Epithelial cell of proximal tubule (primary cell): ENCODE measurements at places on chromosomes 5 and 9.

- no peak for DNase-seq
These were observed 66.1 kb downstream of the PTPDC1 start for GRCh38 chr9:94150279-94150828.

GRCh38 chr5:90640484-90641059, 82.0 kb downstream of the ADGRV1 start:
- DNase-seq = no peak

- DNase-seq = no peak
These were observed 34.3 kb downstream of the TRIM32 start for GRCh38 chr9:116721411-116721810.

DNA sequence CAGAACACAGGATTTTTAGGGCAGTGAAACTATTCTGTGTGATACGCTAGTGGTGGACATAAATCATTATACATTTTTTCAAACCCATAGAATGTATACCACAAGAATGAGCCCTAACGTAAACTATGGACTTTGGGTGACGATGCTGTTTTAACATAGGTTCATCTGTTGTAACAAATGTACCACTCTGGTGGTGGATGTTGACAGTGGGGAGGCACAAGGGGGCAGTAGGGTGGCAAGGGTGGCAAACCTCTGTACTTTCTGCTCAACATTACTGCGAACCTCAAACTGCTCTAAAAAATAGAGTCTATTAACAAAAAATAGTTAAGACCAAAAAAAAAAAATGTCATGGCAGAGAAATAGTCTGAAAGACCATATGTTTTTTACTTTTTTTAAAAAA, 9.1 kb upstream of the MVB12B start:
- DNase-seq = no peak

GRCh38 chr5:126651013-126651577, 50.3 kb downstream of the PHAX start:
- no peak for DNase-seq

GRCh38 chr5:40384782-40385390, 294.8 kb upstream of the PTGER4 start:
- no peak for DNase-seq

GRCh38 chr5:175728885-175729828, 71.3 kb downstream of the HRH2 start:
- DNase-seq = no peak

DNA sequence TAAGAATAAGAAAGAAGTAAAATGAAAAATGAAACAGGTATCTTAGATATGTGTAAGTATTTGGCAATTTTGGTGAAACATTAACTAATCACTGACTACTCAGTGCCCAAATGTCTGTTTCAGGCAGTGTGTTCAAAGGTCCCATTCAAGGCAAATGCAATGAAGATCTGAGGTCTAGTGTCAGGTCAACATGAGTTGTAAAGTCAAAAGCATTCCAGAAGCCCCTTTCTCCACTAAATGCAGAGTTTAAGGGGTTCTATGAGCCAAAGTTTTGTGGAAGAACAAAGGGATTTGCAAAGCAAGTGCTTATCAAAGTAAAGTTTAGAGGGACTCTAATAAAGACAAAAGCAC, 71.0 kb upstream of the GPBP1 start:
- peak; percentile 29 for DNase-seq

DNA sequence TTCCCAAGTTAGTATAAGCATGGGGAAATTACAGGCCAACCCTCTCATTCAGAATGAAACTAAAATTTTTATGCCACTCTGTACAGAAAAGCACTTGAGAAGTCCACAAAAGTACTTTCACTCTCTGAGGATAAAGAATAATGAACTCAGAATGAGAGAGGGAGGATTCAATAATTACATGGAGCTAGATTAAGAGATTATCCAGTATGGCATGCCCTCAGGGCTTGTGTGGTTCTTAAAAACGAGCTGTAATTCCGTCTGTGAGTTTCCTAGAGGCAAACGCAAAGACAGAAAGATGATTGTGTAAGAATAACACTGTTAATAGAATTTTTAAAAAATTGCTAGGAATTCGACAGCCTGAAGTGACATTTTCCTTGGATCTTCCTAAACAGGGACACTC, 126.8 kb upstream of the PTCH1 start:
- DNase-seq = no peak

- peak; percentile 16 for DNase-seq
These were observed 150.1 kb downstream of the OSTF1 start for GRCh38 chr9:75238311-75238976.

GRCh38 chr5:151495320-151495719, 47.9 kb downstream of the SLC36A1 start:
- no peak for DNase-seq

DNA sequence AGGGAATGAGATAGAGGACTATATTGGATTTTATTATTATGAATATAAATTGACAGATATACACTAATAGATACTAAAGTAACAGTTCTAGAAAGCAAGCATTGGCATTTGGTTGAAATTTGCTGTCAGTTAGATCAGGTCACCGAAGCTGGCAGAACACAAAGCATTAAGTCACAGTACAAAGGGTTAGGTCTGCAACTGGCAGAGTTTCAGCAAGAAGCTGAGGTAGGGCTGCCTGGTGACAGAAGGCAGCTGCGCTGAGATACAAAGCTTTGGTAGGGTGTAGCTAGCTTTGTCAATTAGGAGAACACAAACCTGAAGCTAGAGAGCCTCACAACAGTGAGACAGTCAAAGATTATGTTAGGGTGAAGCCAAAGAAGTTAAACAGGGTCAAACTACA, 6.3 kb upstream of the CSNK1G3 start:
- no peak for DNase-seq

- no peak for DNase-seq
These were observed 242.9 kb upstream of the TRPM3 start for GRCh38 chr9:71364186-71364955.

DNA sequence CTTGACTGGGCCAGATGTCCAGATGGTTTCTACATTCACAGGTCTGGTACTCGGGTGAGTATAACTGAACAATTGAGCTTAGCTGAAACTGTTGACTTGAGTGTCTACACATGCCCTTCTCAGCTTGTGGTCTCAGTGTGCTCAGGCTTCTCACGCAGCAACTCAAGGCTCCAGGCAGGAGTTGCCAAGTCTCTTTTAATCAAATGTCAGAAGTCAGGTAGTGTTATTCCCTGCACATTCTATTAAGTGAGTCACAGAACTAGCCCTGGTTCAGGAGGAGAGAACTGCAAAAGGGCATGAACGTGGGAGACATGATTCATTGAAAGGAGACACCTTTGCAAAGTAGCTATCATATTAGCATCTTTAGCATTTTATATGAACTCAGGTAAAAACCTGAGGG, 199.3 kb upstream of the ACTBL2 start:
- peak; percentile 48 for DNase-seq

GRCh38 chr5:169048181-169049125, 252.5 kb downstream of the SLIT3 start:
- no peak for DNase-seq

GRCh38 chr5:56457887-56458812, 225.0 kb upstream of the ANKRD55 start:
- no peak for DNase-seq

- DNase-seq = peak; percentile 20
These were observed 313.5 kb downstream of the PRDM9 start for GRCh38 chr5:23820765-23821471.

GRCh38 chr9:128683340-128684064, 5.5 kb upstream of the SET start:
- DNase-seq = peak; percentile 80

DNA sequence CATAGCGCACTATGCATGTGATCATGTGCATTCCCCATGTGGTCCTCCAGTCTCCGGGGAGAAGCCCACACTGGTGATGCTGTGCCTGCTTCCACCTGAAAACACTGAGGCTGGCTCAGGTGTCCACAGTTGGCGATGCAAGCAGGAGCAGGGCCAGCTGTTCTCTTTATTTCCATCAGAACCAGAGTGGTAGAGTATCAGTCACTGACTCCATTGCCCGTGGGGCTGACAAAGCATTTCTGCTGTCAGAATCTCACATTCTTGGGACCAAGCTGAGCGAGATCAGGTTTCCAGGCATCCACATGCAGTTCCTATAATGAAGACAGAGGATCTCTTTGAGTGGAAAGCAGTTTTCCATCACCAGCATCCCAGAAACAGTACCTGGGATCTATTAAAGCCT, 52.5 kb downstream of the GADD45G start:
- DNase-seq = no peak

DNA sequence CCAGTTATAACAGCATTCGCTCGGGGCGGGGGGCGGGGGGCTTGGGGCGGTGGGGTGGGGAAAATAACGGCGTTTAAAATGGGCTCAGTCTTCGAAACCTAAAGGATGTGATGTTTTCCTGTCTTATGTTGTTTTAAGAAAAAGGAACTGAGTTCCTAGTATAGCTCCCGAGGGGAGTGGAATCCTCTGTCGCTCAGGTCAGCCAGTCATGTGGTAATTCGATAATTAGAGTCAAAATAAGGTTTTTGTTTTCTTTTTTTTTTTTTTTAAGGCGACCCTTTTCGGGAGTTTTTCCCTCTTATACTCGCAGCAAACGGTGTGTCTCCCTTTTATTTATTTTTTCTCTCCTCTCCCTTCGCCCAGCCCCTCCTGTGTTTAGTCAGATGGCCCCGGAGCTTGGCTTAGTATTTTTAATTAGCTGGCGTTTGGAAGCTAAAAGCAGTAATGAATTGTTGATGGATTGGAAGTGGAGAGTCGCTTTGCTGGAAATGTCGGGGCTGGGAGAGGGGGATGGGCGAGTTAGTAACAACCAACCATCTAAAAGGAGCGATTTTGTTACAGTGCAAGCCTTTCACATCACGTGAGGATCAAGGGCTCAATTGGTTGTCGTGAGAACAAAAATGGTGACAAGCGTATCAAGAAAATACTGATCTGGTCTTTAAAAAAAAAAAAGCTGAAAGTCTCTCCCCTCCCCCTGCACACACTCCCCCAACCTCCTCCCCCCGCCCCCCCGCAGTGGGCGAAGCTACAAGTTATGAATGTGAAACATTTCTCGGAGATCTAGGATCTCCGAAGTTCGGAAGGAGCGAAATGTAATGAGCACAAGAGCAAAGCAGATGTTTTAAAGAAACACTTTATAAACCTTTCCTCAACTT, 714 bp upstream of the ZNF608 start:
- peak; percentile 88 for DNase-seq

- peak; percentile 4 for DNase-seq
These were observed 299.4 kb downstream of the COX7C start for GRCh38 chr5:86917117-86917579.

DNA sequence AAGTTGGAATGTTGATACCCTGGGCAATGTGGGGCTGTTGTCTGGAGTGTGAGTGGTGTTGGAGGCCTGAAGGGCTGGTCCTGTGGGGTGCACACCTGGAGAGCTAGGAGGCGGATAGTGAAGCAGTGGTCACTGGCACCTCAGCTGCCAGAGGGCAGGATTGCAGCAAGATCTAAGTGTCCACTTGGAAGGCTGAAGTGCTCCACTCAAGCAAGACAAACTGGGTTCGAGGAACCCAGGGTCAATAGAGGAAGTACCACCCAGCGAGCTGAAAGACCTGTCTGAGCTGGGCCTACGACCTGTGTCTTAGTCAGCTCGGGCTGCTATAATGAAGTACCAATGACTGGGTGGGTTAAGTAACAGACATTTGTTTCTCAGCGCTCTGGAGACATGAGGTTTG, 39.7 kb upstream of the TJP2 start:
- no peak for DNase-seq

GRCh38 chr5:56686337-56687195, 128.8 kb upstream of the MAP3K1 start:
- no peak for DNase-seq

DNA sequence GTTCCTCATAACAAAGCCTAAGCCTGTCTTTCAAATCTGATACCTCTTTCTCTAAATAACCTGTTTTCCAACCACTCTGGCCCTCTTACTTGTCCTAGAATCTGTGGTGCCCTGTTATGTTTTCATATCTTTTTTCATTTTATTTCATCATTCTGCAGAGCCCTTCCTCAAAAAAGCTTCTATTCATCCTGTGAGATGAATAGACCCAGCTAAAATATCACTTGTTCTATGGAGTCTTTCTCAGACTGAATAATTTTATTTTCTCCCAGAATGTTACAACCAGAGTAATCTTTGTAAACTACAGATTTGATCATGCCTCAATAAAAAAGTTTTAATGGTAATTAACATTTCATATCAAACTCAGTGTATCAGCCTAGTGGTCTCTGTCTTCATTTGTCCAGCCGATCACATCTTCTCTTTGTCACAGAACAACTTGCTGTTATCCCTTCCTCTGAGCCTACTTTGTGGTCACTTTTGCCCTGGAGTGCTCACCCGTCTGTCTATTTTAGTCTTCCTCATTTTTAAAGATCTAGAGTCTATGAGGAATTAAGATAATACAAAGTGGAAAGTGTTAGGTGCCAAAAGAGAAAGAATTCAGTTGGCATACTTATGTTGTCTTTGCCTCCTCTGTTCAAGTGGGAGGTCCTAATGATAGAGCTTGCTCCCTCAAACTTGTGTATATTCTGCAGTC, 77.8 kb downstream of the ZCCHC7 start:
- no peak for DNase-seq

- no peak for DNase-seq
These were observed 41.7 kb upstream of the CLINT1 start for GRCh38 chr5:157900644-157901043.

GRCh38 chr5:101045689-101046088, 142.6 kb upstream of the ST8SIA4 start:
- DNase-seq = no peak

DNA sequence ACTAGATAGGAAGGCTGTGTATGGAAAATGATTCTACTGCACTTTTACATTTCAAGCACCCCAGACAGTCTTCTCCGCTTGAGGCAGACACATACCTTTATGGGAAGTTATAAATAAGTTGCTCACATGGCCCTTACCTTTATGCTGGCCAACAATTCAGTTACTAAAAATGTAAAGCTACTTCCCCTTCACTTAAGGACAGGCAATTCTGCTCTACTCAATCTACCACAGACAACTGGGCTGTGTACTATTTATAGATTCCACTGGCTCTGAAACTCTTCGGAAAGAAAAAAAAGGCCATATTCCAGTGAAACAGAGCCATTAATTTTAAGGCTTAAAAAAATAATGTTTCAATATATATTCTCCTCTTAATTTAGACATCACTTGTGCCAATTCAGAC, 59.4 kb downstream of the ELAVL2 start:
- DNase-seq = no peak

- DNase-seq = peak; percentile 32
These were observed 393.7 kb upstream of the PDE4D start for GRCh38 chr5:60287174-60287771.

- DNase-seq = no peak
These were observed 2.5 kb downstream of the ABCA2 start for GRCh38 chr9:137025517-137025966.

DNA sequence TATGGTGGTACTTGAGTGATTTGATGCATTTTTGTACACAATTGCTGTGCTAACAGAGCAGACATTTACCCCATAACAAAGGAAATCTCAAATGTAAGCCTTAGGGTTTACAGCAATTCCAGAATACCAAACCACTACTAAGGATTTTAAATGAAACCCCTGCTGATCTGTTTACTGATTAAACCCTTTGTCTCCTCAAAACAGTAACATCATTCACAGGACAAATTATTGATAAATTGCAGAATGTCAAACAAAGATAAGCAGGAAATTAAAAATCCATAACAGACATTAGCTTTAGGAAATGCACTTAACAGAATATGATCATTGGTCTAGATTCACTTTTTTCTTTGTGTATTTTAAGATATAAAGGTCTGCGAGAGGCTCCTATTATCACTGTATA, 1016.4 kb upstream of the DMAC1 start:
- no peak for DNase-seq

- DNase-seq = no peak
These were observed 190.0 kb upstream of the S1PR3 start for GRCh38 chr9:88801214-88801796.

- DNase-seq = no peak
These were observed 25.0 kb upstream of the ITGA2 start for GRCh38 chr5:52964138-52964537.
